ENCODE measurements at places on chromosomes 1 and 21.

DNA sequence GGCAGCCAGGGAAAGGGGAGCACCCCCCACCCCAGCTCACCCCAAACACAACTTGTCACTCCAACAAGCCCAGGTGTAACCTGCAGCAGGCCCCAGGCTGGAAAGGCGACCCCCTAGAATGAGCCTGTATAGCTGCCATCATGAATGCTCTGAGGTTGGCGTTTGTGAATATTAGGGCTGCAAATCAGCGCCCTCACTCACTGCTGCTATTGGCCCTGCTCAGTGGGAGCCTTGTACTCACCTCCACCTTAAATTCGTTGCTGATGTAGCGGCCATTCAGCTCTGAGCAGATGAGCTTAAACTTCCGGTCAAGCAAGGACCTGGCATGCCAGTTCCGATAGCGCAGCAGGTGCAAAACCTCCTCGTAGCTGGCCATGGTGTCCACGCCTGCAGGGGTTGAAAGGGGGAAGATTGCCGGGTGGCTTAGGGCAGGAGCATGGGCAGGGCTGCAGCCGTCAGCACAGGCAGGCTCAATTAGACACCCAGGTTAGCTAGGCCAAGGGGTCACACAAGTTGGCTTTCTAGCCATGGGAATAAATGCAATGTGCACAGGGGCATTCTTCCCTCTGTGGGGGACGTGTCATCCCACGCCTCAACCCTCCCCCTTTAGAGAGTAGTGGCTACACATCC, 81.7 kb downstream of the PIK3CD start:
- no peak for DNase-seq

GRCh38 chr1:58762806-58763205, 21.0 kb downstream of the JUN start:
- no peak for DNase-seq

- DNase-seq = no peak
Observed at GRCh38 chr1:103942029-103942428, 192.3 kb downstream of the AMY1C start.

DNA sequence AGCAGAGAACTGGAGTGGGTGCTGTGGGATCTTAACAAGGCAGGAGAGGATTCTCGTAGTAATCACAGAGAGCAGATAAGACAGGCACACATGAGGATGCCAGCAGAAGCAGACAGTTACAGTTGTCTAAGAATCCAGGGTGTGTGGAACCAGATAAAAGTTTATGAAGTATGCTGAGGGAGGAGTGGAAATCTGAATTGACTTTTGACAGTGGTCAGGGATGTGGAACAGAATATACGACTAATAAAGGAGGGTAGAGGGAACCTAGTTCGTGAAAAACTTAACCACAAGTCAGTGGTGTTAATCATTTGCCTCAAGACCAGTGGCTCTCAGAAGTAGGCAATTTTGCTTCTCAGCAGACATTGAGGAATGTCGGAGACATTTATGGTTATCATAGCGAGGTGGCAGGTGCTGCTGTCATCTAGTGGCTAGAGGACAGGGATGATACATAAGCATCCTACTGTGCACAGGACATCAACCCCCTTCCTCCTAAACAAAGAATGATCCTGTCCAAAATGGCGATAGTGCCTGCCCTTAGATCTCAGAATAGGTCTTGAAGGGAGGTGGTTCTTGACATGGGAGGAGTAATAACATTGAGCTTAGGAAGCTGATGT, 3.0 kb downstream of the LRRC8D start:
- DNase-seq = no peak

- DNase-seq = no peak
Observed at GRCh38 chr21:34730194-34730593, 61.4 kb downstream of the CLIC6 start.

GRCh38 chr21:22115746-22116145, 1117.5 kb downstream of the NCAM2 start:
- DNase-seq = no peak

DNA sequence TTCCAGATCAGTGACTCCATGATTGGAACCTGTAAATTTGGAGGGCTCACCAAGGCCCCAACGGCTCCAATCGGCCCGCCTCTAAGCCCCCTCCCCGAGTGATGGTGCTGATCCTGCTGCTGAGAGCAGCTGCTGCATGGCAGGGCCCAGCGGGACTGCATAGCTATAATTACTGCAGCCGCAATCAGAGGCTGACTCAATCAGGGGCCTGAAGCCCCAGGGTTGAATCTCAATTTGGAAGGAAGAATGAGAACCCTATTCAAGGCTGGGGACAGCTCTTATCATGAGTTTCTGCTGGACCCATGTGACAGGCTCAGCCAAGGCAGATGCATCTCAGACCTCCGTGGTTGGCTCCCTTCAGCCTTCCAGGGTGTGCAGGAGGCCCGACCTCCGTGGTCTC, 42.8 kb upstream of the MAGOH start:
- no peak for DNase-seq

DNA sequence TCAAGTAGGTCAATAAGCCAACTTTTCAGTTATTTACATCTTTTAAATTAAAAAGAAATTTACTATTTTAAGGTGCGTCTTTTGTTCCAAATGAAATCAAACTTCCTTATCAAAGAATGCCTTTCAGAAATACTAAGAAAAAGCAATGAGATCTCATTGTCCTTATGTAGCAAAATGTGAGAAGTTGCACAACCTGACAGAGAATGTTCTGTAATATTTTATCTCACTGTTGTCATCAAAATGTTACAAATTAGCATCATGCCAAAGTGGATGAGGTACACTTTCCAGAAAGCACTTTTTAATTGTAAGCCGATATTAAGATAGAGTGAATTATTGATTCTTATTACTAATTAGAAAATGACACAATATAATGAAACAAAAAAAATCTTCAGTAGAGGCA, 50.4 kb downstream of the KCNT2 start:
- DNase-seq = no peak

- no peak for DNase-seq
Observed at GRCh38 chr21:26082549-26082948, 88.0 kb downstream of the APP start.

DNA sequence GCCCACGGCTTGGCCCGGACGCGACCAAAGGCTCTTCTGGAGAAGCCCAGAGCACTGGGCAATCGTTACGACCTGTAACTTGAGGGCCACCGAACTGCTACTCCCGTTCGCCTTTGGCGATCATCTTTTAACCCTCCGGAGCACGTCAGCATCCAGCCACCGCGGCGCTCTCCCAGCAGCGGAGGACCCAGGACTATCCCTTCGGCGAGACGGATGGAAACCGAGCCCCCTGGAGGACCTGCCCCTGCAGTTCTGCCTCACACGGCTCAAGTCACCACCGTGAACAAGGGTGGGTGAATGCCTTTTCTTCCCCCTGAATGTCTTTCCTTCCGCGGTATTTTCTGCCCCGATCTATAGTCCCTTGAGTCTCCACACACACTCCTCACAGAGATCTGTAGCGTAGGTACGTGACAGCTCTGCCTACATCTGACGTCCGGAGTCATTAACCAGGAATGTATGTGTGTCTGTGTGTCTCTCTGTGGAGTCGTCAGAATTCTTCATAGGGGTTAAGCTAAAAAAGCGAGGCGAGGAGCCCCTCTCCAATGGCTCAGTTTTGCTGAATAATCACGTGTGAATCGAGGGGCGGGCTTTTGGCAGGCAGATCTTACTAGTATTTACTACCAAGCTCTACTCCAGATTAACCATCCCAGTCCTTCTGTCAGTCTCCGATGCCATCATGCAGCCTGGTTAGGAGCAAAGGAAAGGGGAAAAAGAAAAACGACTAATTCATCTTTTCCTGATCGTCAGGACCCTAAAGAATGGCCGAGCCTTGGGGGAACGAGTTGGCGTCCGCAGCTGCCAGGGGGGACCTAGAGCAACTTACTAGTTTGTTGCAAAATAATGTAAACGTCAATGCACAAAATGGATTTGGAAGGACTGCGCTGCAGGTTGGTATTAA, at the start of gene CDKN2C:
Gene CDKN2C (plus strand): TSS at position 635 of the 898 bp plus-strand sequence. CDS start 124 bp downstream, at position 759.
- peak; percentile 60 for DNase-seq

DNA sequence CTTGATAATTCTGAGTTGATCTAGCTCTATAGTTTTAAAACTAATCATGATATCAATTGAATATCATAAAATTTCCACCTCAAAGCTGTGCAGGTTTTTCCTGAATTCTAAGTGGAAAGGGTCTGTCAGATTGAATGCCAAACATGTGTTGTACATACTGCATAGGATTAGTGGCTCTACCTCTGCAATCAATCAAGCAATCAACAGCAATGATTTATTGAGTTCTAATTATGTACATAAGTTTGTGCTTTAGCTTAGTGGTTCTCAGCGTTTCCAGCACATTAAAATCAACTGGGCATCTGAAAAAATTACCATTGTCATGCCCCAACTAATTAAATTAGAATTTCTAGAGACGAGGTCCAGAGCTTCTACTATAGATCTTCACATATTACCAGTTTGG, 251.5 kb downstream of the BACH1 start:
- DNase-seq = no peak

GRCh38 chr1:39258146-39258924, 53.8 kb downstream of the MACF1 start:
- DNase-seq = peak; percentile 80

DNA sequence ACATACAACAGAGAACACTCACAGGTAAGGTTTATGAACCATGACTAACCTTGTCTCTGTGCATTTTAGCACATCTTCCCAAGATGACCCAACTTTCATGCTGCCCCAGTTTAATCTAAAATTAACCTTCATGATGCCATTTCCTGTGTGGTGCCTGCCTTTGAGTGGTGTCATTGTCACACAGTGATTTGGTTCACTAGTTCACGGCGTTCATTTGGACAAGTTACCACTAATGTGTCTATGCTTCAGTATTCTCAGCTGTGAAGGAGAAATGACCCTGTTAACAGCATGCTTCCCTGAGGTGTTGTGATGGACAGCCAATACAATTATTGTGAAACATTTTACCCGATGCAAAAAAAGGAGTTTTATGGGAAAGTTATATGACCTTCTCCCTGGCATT, 693.1 kb downstream of the RWDD3 start:
- no peak for DNase-seq

DNA sequence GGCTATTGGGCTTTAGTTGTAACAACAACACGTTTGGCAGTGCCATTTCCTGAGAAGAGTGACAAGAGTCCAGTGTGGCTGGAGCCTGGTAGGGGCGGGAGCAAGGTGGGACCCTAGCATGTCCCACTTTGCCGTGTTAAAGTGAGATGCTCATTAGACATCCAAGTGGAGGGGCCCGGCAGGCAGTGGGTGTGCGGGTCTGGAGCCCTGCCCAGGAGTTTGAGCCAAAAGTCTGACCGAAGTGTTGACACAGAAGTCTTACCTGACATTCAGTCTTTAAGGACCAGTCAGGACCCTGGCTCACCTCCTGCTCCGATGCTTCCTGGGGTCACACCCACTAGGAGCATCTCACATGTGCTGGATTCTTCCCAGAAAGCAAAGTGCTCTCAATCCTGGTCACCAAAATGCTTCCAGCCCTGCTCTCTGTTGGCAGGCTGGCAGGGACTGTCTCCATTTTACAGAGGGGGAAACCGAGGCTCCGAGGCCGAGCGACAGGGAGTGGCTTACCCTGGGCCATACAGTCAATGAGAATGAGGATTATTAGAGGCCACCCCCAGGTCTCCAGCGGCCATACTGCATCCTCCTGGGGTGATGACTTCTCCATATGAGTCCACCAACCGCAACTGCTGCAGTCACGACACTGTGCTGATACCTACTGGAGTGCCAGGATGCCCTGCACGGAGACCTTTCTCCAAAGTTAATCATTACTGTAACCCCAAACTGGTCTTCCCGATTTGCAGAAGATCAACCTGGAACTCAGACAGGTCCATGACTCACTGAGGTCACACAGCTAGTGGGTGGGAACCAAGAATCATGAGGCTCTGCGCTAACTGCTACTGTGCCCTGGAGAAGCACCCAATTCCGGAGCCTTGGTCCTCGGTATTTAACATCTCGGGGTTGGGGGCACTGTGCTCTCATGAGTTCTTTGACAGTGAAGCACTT, 112.7 kb downstream of the PRDM2 start:
- no peak for DNase-seq

DNA sequence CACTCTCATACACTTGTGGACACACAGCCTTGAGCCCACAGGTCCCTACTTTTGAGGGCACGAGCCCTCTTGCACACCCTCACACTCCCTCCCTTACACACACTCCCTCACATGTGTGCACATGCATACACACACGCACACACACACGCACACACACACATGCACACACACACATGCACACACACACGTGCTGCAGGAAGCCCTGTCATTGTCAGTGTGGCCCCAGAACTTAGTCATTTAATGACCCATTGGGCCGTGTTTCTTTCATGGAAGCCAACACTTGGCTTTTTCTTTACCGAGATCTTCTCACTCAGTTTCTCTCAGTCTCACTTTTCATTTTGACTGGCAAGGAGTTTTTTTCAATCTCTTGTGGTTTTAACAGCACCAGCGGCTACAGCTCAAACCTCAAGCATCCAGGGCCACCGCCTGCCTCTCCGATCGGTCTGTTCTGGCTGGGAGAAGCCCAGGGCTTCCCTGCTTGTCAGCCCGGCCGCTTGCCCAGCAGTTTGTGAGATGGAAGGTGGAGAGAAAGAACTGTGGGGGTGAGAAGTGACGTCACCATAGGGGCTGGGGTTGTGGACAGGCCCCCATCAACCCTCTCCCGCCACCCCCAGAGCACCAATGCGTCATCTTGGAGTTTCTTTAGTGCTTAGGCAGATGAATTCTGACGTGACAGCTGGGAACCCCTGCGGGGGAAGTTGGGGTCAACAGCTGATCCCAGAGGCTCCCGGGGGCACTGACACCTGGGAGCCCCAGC, 15.8 kb upstream of the TNFRSF8 start:
- no peak for DNase-seq

- no peak for DNase-seq
Observed at GRCh38 chr21:43370091-43370658, 56.8 kb downstream of the SIK1 start.

- DNase-seq = no peak
Observed at GRCh38 chr1:161182214-161182613, 4.9 kb upstream of the B4GALT3 start.

DNA sequence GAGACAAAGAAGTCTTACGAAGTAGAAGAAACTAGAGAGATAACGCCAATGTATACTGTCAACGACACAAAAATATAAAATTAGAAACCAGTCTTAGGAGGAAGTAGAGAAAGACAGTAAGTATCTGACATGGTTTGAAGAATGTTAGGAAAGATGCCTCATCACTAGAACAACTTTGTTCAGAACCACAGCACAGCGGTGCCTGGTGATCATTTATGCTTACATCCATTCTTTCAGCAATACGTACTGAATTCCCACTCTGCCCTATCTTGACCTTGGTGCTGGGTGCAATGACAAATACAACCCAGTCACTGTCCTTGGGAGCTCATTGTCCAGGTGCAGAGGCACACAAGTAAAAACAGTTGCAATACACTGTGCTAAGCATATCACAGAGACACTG, 104.4 kb downstream of the TM2D1 start:
- DNase-seq = no peak

Measured in HTR-8/SVneo (cell line).